Epithelial cell of proximal tubule (primary cell): ENCODE measurements at places on chromosomes 2 and 18. TPM values are rescaled to one million over a fixed set of nuclear protein-coding genes. Genes with fewer than 3 reads are reported as not detected.

CD8A gene
- total RNA-seq = not detected in 2 replicates

VIT gene
- total RNA-seq = not detected in 2 replicates

- no peak for DNase-seq
Observed at GRCh38 chr18:36375118-36375517, 77.6 kb downstream of the FHOD3 start.

- no peak for DNase-seq
Observed at GRCh38 chr18:10707294-10707693, 181.5 kb downstream of the NAPG start.

- no peak for DNase-seq
Observed at GRCh38 chr2:240869956-240870875, 1.6 kb downstream of the AGXT start.
